ENCODE measurements at places on chromosomes 12 and 14.

DNA sequence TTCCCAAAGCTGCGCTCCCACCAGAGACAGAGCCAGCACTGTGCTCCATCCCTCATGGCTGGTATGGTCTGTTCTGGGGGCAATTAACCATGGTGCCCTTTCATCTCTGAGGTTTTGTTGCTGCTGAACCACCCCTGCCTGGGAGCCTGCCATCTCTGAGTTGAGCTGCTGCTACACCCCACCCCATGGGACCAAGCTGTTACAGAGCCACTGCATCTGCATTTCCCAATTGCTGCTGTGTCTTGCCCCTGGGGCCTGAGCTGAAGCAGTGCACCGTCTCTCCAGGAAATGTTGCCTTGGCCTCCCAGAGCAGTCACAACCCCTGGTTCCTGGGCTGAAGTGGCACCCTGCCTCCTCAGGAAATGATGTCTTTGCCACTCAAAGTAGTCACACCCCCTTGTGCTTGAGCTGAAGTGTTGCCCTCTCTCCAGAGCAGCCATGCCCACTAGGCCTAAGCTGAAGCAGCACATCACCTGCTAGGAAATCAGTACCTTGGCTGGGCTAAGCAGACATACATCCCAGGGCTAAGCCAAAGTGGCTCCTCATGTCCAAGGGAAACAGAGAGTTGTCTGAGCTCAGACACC is 140.3 kb downstream of the RERGL start:
- no peak for DNase-seq

- no peak for DNase-seq
Measured at GRCh38 chr14:73753124-73753886, 39.1 kb upstream of the PNMA1 start.

DNA sequence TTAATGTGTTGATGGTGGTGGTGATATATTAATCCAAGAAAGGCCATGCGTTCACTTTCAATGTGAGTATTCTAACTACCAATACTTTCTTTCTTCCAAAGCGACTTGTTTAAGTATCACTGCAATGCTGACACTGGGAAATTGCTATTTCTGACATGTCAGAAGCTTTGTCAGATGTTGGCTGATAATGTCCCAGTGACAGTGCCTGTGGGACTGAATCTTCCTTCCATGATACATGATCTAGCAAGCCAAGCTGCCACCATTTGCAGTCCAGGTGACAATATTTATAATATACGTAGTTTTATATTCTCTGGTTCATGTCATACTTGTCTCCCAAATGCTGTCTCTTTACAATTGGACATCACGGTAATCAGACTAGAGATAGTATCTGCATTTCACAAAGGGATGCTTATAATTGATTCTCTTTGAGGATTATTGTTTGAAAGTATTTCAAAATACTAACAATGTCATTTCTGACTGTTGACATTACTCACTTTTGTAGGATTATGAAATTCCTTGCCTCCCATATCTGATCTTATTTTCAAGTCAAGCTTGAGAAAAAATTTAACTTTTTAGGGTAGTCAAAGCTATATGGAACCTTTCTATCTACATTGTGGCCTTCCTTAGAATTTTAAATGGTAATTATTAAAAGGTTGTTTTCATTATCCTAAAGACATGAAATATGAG is 57.3 kb downstream of the KNTC1 start:
- no peak for DNase-seq

GRCh38 chr12:75981247-75982168 is 50.1 kb downstream of the PHLDA1 start:
- no peak for DNase-seq

DNA sequence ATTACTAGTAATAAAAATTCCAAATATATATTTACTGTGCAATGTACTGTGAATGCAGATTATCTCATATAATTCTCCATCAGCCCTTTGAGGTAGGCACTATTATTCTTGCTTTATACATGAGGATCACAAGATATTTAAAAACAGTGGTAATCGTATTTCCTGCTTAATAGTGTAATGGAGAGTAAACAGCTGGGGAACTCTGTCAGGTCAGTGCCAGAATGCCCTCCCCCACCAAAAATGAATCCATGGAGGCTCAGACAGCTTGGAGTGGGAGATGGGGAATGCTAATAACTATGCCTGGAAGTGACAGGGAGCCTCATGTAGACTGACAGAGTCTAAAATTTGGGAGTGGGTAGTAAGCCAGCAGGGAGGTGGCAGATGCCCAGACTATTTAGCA is 153.6 kb downstream of the PAH start:
- DNase-seq: no peak

DNA sequence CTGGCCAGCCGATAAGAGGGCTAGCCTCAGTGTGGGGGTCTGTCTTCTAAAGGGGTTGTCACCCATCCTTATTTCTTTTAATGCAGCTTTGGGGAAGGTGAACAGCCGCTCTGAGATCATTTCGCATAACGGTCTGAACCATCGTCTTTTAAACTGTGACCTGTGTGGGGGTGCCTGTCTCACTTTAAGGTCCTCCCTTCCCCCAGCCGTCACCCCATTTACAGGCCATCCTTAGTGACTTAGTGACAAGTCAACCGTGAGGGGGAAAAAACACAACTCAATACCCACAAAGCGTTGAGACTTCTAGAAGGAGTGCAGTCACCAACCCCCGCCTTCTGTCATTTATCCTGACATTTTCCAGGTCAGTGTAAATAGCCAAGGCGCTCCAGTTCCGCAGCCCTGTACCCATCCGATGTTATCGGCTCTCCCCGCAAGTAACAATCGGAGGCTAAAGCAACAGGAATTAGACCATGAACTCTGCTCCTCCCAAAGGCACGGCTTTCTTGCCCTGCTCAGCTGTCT is 505 bp upstream of the DENND5B start:
- no peak for DNase-seq

- no peak for DNase-seq
Measured at GRCh38 chr14:85273099-85273677, 256.8 kb upstream of the FLRT2 start.

DNA sequence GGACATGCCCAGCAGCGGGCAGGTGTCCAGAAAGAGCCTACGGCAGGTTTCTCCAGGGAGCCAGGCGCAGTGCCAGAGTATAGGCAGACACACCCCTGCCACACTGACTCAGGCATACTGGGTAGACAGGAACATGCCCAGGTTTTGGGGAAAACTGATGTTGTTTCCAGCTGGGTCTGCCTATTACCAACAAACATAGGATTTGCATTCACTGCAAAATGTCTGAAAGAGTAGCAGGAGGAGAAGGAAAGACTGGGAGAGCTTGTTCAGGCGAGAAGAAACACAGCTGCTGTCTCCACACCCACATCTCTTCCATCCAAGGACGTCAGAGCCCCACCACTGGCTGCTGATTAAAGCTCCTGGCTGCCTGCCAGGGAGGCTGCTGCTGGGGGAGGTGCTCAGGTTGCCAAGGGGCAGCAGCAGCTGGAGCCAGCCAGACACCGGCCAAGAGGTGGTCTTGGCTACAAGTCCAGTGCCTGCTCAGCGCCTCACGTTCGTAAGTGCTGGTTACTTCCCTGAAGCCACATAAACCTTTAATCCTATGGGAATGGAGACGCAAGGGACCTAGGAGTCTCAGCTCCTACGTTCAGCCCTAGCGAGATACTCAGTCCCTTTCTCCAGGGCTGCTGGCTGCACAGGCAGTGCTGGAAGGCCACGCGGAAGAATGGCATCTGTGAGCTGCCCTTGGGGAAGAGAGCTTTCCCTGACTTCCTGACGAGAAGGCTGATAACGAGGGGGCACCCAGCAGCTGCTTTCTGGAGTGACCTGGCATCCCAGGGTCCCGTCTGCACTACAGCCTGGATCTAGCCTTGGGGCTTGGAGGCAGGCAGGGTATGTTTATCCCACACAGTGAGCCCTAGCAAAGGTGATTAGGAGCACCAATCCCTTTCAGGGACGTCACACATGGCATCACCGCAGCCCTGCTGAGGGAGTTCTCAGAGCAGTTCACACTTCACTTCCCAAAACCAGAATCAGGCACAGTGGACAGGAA is 58.1 kb downstream of the PLEKHG3 start:
- peak; percentile 92 for DNase-seq

GRCh38 chr14:33273978-33274377 is 335.3 kb downstream of the NPAS3 start:
- no peak for DNase-seq

DNA sequence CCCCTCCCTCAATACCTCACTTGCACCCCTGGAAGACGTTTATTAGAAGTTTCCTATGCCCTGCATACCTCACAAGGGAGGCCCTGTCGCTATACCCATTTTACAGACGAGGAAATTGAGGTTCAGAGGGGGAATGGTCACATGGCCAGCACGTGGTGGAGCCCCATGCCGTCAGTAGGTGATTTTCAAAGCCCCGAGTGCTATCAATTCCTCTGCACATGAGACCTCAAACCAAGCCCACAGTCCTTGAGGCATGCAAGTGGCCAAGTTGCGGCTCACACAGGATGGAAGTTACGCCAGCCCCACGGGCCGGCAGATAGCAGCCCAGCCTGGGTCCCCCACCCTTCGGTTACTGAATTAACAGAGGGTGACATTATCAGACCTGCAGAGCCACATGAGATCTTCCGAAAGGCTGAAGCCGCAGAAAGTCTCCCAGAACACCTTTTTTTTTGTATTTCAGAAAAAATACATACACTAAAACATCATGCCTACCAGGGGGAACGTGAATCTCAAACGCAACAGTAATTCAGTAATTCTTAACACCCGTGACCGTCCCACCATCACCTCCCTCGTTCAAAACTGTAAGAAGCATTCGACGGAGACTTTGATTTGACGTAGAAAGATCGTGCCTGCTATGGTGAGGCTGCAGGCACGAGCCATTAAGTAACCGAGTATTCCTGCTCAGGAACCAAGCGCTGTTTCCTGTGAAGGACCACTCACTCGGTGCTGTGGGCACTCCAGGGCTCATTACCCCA is 129.0 kb downstream of the RFLNA start:
- no peak for DNase-seq

DNA sequence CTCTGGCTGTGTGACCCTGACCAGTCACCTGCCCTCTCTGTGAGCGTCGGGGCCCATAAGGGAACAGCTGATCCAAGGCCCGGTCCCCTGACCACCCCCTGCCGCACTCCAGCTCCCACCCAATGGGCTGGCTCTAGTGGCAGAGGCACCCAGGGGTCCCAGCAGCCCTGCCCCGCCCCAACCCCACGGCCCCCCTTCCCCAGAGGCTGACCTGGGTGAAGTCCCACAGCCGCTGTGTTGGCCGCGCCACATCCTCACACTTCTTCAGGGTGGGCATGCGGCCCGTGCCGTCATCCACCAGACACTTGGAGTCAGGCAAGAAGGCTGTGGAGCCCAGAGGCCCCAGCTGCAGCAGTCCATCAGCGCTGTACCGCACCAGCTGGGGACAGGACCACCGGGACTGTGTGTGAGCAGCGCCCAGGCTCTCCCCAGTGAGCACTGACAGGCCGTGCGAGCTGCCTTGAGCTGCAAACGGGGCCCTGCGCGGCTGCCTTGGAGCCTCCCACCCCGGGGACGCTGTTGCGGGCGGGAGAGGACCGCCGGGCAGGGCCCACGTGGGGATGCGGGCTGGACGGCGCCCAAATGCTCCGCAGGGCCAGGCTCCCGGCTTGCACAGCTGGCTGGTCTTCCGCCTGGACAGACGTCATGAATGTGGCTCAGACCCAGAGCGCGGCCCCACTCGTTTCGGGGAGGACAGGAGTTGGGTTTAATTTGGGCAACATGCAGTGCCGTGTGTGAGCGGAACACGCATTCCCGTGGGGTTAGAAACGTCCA is 53.5 kb downstream of the NOC4L start:
- DNase-seq: no peak

- no peak for DNase-seq
Measured at GRCh38 chr12:63301311-63301710, 150.3 kb upstream of the AVPR1A start.

DNA sequence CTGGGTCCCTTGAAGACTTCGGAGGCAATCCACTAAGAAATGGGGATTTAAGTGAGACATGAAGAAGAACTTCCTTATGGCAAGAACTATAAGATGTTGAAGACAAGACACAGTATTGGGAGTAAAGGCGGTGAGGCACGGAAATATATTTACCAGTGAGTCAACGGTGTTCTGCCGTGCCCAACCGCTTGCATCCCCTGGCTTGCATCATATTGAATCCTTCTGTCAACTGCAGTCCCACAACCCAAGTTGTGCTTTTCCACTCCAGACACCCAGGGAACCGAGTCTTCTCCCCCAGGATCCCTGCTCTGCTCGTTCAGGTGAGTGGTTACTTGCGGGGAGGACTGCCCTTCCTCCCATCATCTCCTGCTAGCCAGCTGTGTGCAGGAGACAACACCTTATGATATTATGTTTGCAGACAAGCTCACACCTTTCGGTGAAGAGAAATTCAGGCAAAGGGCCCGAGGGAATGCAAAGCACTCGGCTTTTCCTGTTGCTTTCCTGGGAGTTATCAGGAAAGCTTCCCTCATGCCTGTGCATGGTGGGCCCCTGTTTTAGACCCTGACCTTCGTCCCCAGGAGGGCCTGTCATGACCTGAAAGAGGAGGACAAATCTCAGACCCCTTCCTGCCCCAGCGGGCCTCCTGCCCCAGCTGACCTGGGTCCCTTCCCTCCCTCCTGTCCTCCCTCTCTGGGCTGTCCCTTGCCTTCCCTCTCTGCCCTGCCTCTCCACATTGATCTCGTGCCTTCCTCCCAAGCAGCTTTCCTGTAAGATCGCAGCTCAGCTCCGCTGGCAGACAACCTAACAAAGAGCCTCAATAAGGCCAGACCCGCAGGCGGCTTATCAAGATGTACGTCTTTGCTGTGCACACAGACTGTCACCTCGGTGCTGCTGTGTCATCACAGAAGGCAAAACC is 4.3 kb upstream of the LRTM2 start:
- DNase-seq: no peak

DNA sequence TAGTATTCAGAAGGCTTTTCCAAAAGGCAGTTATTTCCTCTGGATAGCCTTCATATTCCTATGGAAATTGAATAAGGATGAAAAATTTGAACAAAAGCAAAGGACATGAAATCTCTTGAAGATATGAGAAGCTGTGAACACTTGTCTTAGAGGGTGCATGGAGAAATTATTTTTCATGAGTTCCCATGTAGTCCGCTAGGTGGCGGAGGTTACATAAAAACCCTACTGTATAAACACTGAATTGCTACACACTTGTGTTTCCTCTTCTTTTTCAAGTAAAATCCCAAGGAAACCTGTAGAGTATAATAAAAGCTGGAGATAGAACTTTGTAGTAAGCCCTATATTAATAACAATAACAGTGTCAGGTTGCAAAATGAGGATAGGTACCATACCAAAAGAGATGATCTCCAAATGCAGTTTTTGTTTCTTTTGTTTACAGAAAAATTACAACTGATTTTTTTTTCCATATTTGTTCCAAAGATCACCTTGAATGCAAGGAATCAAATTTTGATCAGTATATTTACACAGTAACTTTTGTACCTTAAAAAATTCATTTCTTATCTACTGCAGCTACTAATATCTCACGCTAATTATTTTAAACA is 37.8 kb upstream of the OR4E1 start:
- DNase-seq: no peak

- DNase-seq: no peak
Measured at GRCh38 chr14:101404426-101405170, 156.7 kb upstream of the DIO3 start.

DNA sequence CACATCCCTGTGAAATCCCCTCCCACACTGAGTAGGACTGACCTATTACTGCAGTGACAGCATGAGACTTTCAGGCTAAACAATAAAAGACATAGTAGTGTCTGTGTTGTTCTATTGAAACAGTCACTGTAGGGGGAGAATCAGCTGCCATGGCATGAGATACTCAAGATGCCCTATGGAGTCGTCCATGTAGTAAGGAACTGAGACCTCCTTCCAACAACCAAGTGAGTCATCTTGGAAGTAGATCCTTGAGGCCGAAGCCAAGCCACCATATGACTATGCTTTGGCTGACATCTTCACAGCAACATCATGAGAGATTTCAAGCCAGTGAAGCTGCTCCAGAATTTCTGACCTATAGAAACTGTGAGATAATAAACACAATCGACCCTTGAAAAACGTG is 12.1 kb upstream of the LRP6 start:
- DNase-seq: no peak

Measured in sciatic nerve (tissue), 2 donors.